ENCODE measurements at places on chromosomes 4 and X.

- no peak for DNase-seq
These were observed 266.8 kb downstream of the C4orf33 start for GRCh38 chr4:129362691-129363274.

DNA sequence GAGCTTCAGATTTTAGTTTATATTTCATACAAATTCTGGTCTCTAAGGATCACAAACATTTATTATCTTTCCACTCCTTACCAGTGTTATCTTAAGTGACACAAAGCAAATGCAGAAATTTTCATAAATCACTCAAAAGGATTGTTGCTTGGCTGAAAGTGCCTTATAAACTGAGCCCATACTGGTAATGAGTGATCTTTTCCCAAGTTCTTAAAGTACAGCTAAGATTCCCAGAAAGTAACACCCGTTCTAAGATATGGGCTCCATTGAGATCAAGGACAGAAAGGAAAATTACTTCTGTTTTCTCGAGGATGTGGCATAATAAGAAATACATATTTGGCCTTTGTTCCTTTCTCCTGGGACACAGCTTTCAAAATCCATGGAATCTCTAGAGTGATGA, 313.7 kb downstream of the ARHGAP24 start:
- no peak for DNase-seq

- no peak for DNase-seq
These were observed 22.4 kb downstream of the FAT1 start for GRCh38 chr4:186701273-186701672.

GRCh38 chr4:174607792-174608191, 85.5 kb upstream of the HPGD start:
- DNase-seq: no peak

- no peak for DNase-seq
These were observed 839 bp downstream of the STK26 start for GRCh38 chrX:132023896-132024386.

All from stimulated activated CD4-positive, alpha-beta T cell treated with anti-CD3 and anti-CD28 coated beads, Interleukin-1b, Interleukin-23, amount 100 ng/mL, for 1 hour (primary cell).